Activated naive CD4-positive, alpha-beta T cell treated with anti-CD3 and anti-CD28 coated beads, Interleukin-2, amount 10 ng/mL, durations not matched to agents 5 hours and 36 hours (primary cell): ENCODE measurements at places on chromosomes 5 and 9. TPM values are rescaled to one million over a fixed set of nuclear protein-coding genes. Genes with fewer than 3 reads are reported as not detected.

Gene PTGR1
- 0.39 TPM for total RNA-seq

Gene RNF224
- total RNA-seq = not detected

Gene NDST1
- 0.93 TPM for total RNA-seq

Gene TMEFF1
- total RNA-seq = not detected

Gene CDC20B
- total RNA-seq = not detected

Gene POU5F2
- total RNA-seq = 0.63 TPM

Gene SARDH
- 5.2 TPM for total RNA-seq

Gene IFNA6
- total RNA-seq = not detected

Gene LHX6
- not detected for total RNA-seq

Gene SOX30
- total RNA-seq = not detected

Gene EIF4E1B
- not detected for total RNA-seq

Gene EGFLAM
- not detected for total RNA-seq

Gene OLFML2A
- not detected for total RNA-seq

Gene C8G
- total RNA-seq = 1.2 TPM

Gene PTGS1
- not detected for total RNA-seq
